ENCODE measurements at places on chromosomes 5 and 9. TPM values are rescaled to one million over a fixed set of nuclear protein-coding genes. Genes with fewer than 3 reads are reported as not detected.

DNA sequence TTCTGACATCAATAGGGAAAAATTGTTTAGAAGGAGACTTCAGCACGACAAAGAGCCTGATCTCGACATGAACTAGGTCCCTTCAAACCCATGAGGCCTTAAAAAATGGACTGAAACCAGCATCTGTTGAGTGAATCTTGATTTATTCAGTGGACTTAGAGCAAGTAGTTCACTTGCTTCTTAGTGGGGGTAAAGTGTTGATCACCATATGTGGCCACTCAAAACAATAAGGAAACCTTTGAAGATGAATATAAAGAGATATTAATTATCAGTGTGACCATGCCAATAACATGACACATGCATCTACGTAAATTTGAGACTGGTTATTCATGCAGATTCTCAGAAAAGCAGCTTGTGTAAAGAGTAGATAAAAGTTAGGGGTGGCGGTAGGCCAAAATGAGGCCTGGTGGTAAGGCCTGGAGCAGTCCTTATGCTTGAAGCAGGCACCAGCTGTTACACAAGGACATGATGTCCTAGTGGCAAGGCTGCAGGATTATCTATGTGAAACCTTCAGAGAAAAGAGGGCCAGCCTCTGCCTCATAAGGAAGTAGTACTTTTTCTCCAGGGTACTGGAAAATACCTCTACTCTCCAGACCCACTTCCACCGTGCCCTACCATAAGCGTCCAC, 61.3 kb downstream of the S1PR3 start:
- DNase-seq, result no peak

GRCh38 chr5:139552893-139553575, 8.1 kb upstream of the UBE2D2 start:
- DNase-seq, result no peak

The CDC25C gene
- 0.42 TPM for total RNA-seq

The PCDHGB5 gene
- total RNA-seq, result 1.8 TPM

DNA sequence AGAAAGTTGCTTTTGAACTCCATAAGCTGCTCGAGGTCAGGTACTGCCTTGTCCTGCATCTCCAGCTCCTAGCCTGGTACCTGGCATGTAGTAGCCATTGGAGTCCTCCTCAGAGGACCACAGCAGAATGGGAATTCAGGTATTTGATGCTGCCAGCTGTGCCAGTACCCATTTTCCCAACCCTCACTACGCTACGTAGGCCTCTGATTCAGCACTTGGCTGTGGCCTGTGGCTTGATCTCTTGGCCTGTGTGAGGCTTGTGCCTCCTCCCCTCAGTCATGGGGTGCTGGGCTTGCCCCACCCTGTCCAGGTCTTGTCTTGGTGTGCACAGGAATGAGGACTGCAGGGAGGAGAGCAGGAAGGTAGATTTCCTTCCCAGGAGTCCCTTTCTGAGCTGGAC, 11.8 kb downstream of the OTULIN start:
- DNase-seq, result no peak

DNA sequence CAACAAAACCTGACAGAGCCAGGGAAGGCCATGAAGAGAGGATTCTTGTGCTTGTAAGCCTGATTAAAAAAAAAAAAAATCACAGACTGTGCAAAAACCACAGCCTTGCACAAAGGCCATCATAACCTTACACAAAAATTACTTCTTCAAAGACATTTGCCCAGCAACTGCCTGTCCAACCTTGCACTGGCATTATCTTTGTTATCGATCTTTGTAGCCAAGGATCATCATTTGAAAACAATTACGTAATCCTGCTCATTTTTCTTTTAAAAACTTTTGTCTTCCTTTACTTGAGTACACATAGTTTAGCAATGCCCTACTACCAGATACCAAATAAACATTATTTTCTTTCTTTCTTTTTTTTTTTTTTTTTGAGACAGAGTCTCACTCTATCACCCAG, 125.1 kb downstream of the TEX10 start:
- DNase-seq, result no peak

- no peak for DNase-seq
Observed at GRCh38 chr5:89034588-89034987, 151.6 kb upstream of the MEF2C start.

- no peak for DNase-seq
Observed at GRCh38 chr5:73938280-73938937, 312.4 kb downstream of the ARHGEF28 start.

- no peak for DNase-seq
Observed at GRCh38 chr9:26746357-26747072, 146.1 kb downstream of the CAAP1 start.

DNA sequence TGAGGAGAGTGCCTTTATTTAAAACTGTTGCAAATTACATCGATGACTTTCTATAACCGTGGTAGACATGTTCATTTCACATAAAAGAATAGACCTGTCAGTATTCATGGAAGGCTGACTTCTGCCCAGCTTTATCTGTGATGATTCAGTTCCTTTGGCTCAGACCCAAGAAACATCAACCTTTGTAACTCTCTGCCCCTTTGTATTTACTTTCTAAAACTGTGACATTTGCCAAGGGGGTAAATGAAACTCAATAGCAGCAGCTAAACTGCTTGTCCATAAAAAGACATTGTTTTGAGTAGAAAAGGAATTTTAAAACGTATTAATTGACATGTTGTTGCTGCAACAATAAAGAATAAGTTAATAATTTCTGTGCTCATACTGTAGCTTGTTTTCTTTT, 137.8 kb upstream of the ANKH start:
- no peak for DNase-seq

The MARCHF3 gene
- 22.8 TPM for total RNA-seq

- DNase-seq, result no peak
Observed at GRCh38 chr5:178162481-178162880, 8.8 kb upstream of the NHP2 start.

The PCDHAC2 gene
- total RNA-seq, result not detected

- no peak for DNase-seq
Observed at GRCh38 chr5:158591301-158591863, 508.3 kb downstream of the EBF1 start.

The ANKRD34B gene
- total RNA-seq, result not detected

Measured in activated B cell treated with CpG ODN at 0.5 μM for 24 hours (primary cell).